Activated CD8-positive, alpha-beta T cell treated with anti-CD3 and anti-CD28 coated beads for 36 hours (primary cell): ENCODE measurements at places on chromosomes 7 and 10. TPM values are rescaled to one million over a fixed set of nuclear protein-coding genes. Genes with fewer than 3 reads are reported as not detected.

DNA sequence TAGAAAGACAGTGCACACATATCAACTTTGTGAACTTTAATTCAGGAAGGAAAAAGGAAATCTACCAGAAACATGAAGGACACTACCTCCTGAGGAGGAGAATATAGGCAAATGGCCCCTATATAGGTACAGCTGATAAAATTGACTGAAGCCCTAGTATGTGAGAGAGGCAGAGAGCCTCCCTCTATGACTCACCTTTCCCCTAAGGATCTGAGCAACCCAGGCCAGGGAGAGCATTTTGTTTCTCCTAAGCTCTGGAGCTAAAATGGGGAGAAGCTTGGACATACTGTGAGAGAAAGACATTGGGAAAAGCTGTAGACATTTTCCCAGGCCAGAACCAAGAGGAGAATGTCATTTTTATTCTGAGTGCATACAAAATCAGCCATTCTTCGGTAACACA, 303.5 kb downstream of the AHR start:
- H3K4me3 ChIP-seq = no peak overlapping the region
- DNase-seq = no peak
- H3K36me3 ChIP-seq = no peaks in the 10 kb centered on the region
- no peak overlapping the region for H3K27ac ChIP-seq
- peaks cover 8% of the 10 kb centered on the region for H3K27me3 ChIP-seq

DNA sequence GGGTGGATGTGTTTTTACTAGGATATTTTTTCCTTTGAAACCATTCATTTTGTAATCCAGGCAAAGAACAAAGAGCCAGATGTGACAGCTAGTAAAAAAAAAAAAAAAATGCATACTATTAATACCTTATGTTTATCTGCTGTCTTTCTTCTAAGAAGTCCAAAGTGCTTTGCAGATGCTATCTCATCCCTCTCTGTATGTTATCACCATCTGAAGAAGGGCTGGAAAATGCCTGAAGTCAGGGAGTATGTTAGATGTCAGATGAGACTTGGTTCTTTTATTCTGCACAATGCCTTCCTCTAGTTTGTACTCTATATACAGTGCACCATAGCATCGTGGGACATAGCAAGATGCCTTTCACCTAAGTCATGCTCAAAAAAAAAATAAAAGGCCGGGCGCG, 10.4 kb upstream of the CAMK1D start:
- no peak overlapping the region for H3K4me3 ChIP-seq
- no peak for DNase-seq
- H3K27me3 ChIP-seq = no peaks in the 10 kb centered on the region
- H3K27ac ChIP-seq = no peak overlapping the region
- no peaks in the 10 kb centered on the region for H3K36me3 ChIP-seq

The ADAP1 gene
- 34.6 TPM for total RNA-seq

DNA sequence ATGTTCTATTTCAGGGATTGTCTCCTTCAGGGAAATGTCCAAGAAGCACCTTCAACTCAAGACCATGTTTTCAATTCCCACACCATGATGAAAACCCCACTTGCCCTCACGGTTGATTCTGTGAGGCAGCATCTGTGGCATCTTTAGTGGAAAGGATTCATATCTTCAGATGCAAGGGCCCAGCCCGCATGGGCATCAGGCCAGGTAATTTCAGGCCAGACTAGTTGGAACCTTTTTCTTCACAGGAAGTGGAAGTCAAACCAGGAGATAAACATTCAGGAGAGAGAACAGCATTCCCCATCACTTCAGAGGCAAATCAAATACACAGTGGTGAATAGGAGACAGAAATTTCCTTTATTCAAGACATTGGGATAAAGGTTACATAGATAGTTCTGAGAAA, 88.8 kb downstream of the JCAD start:
- no peak overlapping the region for H3K4me3 ChIP-seq
- DNase-seq = no peak
- no peak overlapping the region for H3K27ac ChIP-seq
- peaks cover 2% of the 10 kb centered on the region for H3K27me3 ChIP-seq
- no peaks in the 10 kb centered on the region for H3K4me1 ChIP-seq

The ASAH2 gene
- 1.8 TPM for total RNA-seq
